Type B pancreatic cell (in vitro differentiated cells): ENCODE measurements at places on chromosomes 7 and 10. TPM values are rescaled to one million over a fixed set of nuclear protein-coding genes. Genes with fewer than 3 reads are reported as not detected.

GRCh38 chr7:43721193-43721806 is 8.0 kb downstream of the COA1 start:
- no peaks in the 10 kb centered on the region for H3K27me3 ChIP-seq
- peaks cover 15% of the 10 kb centered on the region for H3K4me1 ChIP-seq
- no peak overlapping the region for H3K27ac ChIP-seq
- no peak overlapping the region for H3K4me3 ChIP-seq

DNA sequence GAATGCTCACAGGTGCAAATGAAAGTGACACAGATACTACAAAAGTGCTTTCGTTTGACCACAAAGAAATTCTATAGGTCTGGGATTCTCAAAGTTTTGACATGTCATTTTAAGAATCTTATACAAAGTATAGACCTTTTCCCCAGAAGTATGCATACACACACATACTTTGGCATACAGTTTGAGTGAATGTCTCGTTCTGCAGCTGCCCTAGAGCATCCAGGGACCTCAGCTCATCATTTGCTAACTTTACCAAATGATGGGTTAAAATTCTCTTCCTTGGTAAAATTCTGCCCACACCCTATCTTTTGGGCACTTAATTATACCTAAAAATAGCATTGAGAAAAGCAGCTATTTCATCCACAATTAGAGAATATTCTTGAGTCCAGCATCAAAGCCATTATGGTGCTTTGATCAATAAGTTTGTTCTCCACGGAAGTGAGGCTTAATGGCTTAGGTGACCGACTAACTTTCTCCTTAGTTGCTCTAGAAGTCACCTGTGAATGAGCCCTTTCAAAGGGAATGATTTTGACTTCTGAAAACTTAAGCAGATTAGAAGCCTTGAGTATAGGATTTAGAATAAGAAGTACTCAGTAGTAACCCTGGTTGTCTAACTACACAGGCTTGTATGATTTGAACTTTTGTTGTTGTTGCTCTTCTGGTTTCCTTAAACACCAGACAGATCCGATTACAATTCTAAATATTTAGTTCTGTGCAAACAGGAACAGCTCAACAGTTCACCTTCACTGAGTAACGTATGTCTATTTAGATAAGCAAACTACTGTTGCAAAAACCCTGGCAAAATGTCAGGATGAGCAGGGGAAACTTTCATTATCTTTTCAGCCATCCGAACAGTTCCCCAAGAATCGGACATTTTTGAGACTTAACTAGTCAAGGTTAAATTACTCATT is 70.6 kb downstream of the CNNM2 start:
- DNase-seq: no peak
- H3K4me3 ChIP-seq: no peak overlapping the region
- no peaks in the 10 kb centered on the region for H3K27me3 ChIP-seq
- H3K36me3 ChIP-seq: no peaks in the 10 kb centered on the region
- H3K27ac ChIP-seq: no peak overlapping the region

GRCh38 chr7:25311346-25311745 is 83.1 kb upstream of the NPVF start:
- no peak overlapping the region for H3K27ac ChIP-seq
- peaks cover 3% of the 10 kb centered on the region for H3K4me1 ChIP-seq
- H3K36me3 ChIP-seq: no peaks in the 10 kb centered on the region
- no peaks in the 10 kb centered on the region for H3K27me3 ChIP-seq

DNA sequence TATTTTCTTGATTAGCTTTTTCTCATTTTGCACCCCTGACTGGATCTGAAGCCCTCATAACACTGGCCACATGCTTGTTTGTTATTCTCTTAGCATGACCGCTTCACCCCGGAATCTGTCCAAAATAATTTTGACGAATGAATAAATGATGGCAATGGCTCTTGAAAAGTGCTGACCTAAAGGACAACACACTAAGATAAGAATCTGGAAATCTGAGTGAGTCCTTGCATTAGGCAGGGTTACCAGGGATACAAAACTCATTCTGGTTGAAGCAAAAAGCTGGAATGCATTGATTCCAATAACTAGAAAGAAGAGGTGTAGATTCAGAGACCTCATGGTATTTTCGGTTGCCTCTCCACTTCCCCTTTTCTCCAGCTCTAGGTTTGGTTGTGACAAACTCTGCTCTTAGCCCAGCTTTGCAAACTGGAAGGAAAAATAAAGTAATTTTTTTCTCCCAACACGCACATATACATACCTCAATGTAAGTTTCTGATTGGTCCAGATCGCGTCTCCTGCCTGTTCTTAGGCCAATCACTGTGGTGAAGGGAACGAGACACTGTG is 157.4 kb downstream of the SKIDA1 start:
- DNase-seq: no peak
- peaks cover 8% of the 10 kb centered on the region for H3K36me3 ChIP-seq
- H3K4me3 ChIP-seq: peak overlapping the region; percentile 46
- peak overlapping the region; percentile 87 for H3K27ac ChIP-seq

DNA sequence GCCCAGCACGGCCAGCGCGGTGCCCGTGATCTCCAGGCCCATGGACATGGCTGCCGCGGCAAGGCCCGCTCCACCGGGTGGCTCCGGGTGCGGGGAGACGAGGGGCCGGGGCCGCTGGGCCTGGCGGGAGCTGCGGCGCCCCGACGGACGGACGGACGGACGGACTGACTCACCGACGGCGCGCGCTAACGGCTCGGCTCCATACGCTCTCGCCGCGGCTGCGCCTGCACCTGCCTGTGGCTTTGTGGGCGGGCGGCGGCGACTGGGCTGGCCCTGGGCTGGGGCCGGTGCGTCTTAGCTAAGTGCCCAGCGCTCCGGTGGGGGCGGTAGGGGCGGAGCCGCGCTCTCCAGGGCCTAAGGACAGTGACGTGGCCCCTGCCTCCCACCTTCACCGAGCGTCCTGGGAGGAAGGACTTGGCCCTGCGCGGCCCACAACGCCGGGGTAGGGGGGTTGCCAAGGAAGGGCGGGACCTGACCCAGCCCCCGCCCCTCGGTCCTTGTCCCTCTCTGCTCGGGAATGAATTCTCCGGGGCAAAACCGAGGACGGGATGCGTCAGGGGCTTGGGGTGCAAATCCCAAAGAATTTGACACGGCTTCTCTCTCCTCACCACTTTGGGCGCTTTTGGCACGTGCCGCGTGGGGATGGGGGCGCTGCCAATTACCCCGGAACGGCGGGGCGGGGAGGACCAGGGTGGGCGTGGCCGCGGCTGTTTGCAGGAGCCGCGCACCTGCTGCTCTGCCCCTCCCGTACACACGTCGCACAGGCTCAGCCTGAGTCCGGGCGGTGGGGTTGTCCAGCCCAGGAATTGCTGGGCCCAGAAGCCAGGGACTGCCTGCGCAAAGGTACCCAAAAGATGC is at the start of gene CLDN3:
Gene CLDN3, minus strand, starts transcription at position 269 of the 858 bp plus-strand sequence. Its CDS starts 221 bp downstream, at position 48.
- H3K27ac ChIP-seq: peak within 1 kb of the TSS; percentile 64
- H3K27me3 ChIP-seq: peaks cover 27% of the 10 kb centered on the region
- peak; percentile 77 for DNase-seq

GRCh38 chr10:27792216-27792615 is 46.6 kb upstream of the MKX start:
- H3K4me1 ChIP-seq: no peaks in the 10 kb centered on the region
- H3K4me3 ChIP-seq: no peak overlapping the region
- no peak overlapping the region for H3K27ac ChIP-seq
- H3K27me3 ChIP-seq: peaks cover 8% of the 10 kb centered on the region
- DNase-seq: no peak

ZNF746 gene
- 20.2 and 20.4 TPM in 2 replicates for total RNA-seq

TMEM229A gene
- 0.19 and 0.33 TPM in 2 replicates for total RNA-seq

CYP2C8 gene
- 2.2 and 2.9 TPM in 2 replicates for total RNA-seq

COBL gene
- total RNA-seq: 25.7 and 47.1 TPM in 2 replicates

SPDYE1 gene
- total RNA-seq: not detected in 2 replicates
